ENCODE measurements at places on chromosomes 12 and 14.
A peak's percentile ranks its signal among the peaks of the same experiment; 100 is the strongest.

- DNase-seq = no peak
These were observed 47.3 kb downstream of the PRKAB1 start for GRCh38 chr12:119715268-119715620.

DNA sequence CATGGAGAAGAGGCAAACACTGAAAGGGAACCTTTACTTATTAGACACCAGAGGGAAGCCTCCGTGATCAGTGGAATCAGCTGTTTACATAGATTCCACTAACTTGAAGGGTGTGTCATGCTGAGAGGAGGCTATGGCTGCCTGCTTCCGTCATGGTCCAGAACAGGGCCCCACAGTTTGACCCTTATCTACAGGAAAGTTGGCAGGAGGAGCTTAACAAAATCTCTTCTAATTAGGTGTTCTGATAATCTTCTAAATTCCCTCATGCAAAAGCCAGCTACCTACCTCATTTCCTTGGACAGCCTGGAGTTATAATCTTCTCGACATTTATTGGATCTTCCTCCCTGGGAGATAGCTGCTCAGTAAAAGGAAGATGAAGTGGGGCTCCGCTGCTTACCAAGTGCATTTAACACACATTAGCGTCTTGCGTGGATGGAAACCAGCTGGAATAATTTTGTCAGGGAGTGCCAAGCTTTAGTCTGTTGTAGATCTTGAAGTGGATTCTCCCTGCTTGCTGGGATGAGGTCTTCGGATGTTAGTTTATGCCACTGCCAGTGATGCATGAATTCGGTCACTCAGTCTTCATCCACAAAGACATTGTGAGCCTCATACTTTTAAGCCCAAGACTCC lies 171.0 kb downstream of the PAH start:
- no peak for DNase-seq

DNA sequence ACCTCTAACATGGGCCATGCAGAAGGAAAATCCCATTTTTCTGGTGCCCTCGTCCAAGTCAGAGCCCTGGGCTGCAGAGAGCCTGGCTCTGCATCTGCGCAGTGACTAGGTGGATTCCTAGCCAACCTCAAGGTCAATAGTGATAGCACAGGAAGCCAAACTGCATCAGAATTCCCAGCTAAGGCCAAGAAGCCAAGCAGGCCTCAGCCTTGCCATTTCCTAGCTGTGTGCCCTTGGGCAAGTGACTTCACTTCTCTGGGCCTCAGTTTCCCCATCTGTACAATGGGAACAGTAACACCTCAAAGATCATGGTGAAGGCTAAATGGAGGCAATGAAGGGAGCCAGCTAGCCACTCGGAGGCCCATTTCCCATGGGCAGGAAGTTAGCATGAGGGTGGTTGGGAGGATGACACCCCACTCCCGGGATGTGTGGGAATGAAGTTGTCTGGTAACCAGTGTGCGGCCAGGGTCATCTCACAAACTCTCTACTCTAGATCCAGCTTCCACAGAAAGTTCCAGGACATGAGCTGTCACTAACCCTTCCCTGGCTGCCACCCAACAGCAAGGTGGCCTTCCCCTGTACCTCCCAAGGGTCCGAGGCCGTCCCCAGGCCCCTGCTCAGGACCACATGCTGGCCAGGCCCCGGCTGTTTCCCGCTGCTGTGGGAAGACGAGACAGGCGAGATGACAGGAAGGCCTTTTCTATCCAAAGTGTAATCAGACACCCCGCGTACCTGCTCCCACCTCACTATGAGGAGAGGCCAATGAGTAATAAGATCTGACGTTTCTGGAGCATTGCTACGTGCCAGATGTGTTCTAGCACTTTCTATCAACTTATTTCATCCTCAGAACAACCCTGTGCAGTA lies 125.7 kb downstream of the SCARB1 start:
- no peak for DNase-seq

- DNase-seq = no peak
These were observed 114.0 kb upstream of the KRAS start for GRCh38 chr12:25364529-25365339.

GRCh38 chr14:35682802-35683201 lies 126.3 kb downstream of the RALGAPA1 start:
- DNase-seq = no peak

GRCh38 chr12:78036874-78037273 lies 206.2 kb downstream of the NAV3 start:
- DNase-seq = no peak

DNA sequence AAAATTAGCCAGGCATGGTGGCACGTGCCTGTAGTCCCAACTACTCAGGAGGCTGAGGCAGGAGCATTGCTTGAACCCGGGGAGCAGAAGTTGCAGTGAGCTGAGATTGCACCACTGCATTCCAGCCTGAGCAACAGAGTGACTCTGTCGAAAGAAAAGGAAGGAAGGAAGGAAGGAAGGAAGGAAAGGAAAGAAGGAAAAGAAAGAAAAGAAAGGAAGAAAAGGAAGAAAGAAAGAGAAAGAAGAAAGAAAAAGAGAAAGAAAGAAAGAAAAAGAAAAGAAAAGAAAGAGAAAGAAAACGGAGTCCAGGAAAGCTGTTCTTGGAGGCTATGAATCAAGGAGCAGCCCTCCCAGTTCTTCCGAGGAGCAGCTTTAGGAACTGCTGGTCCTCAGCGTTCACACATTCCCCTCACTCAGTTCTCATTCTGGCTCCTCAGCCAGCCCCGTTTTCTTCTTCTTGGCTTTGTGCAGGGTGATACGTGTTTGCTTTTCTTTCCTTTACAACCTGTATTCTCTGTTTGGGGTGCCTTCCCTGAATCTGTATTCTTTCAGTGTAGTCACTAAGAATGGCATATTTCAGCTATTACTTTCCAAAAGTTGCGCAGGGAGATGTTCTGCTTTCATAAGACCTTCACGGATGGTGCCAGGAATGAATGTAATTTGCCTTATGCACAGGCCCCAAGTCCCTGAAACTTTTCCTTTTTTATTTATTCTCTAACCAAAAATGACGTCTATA lies 12.2 kb downstream of the FBXL14 start:
- DNase-seq = no peak

DNA sequence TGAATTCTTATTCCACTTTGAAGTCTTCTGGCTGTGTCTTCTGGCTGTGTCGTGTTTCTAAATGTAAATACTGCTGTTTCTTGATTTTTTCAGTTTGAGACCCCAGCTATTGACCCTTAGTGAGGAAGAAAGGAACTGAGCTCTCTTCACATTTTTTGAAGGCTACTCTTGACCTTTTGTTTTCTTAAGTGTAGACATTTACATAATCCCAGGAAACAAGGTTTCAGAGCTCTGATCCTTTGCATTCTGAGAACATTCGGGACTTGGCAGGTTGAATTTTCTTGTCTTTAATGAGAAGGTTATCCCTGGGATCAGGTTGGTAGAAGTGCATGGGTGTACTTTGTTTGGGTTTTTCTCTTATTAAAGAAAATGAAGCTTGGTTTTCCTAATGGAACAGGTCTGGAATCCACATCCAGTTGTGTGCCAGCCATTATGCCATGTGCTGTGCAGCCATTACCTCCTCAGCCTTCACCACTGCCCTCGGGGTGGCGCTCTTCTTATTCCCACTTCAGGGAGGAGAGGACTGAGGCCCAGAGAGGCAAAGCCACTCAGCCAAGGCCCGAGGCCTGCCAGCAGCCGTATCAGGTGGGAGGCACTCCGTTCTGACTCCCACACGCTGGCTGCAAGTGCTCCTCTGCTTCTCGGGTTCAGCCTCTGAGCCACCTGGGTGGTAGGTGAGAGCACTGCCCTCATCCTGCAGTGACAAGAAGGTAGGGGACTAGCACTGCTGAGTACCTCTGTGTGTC lies 120.9 kb downstream of the BEGAIN start:
- no peak for DNase-seq

- no peak for DNase-seq
These were observed 353 bp downstream of the BAG5 start for GRCh38 chr14:103562179-103562428.

- DNase-seq = no peak
These were observed 1.6 kb downstream of the NXPH4 start for GRCh38 chr12:57218030-57218853.

- DNase-seq = no peak
These were observed 33.7 kb upstream of the NUBPL start for GRCh38 chr14:31527546-31527945.

DNA sequence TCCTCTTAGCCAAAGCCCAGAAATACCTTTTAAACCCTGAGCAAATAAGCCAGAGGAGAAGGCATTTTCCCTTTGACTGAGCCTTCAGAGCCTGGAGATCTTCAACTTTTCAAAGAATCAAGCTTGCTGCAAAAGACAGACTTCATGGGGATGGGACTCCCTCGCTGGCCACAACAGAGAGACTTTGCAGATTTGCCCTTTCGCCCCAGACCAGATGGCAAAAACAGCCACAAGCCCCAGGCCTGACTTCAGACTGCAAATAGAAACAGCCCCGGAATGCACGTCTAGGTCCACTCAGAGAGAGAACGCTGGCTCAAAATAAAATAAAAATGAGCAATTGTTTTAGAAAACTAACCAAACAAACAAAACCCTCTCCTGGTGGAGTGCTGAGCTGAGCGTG lies 114.6 kb upstream of the MED13L start:
- DNase-seq = no peak

DNA sequence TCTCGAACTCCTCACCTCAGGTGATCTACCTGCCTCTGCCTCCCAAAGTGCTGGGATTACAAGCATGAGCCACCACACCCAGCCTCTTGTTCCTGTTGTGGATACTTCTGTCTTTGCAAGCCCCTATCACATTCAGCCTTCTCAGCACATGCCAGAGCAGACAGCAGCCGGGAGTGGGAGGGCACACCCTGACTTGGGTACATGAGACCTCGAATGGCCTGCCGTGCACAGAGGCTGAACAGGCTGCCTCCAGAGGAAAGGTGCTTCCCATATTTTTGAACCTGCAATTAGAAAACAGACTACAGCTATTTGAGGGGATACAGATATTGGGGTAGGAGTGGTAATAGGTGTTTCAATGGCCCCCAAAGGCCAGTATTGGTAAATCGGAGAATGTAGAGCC lies 307.3 kb upstream of the DIO3 start:
- DNase-seq = no peak

GRCh38 chr12:111428728-111429175 lies 23.0 kb downstream of the SH2B3 start:
- no peak for DNase-seq

GRCh38 chr12:32366714-32367113 lies 32.6 kb upstream of the FGD4 start:
- no peak for DNase-seq

GRCh38 chr12:50745861-50746260 lies 18.0 kb upstream of the ATF1 start:
- DNase-seq = no peak

DNA sequence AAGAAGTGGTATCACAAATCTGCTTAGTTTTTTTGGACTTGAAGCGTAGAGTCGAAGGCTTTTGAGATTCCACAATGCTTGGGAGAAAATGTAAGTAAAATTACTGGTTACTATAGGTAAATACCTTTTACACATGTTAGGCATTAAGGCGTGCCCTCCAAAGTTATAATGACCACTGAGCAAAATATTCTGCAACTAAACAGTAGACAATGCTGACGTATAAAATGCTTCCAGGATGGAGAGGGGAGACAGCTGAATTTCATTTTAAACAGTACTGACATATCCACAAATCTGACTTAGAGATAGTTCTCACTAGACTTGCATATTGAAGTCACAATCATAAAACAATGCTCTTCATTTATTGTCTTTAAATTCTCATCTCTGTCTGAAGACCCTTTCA lies 144.5 kb upstream of the DCN start:
- peak; percentile 57 for DNase-seq

DNA sequence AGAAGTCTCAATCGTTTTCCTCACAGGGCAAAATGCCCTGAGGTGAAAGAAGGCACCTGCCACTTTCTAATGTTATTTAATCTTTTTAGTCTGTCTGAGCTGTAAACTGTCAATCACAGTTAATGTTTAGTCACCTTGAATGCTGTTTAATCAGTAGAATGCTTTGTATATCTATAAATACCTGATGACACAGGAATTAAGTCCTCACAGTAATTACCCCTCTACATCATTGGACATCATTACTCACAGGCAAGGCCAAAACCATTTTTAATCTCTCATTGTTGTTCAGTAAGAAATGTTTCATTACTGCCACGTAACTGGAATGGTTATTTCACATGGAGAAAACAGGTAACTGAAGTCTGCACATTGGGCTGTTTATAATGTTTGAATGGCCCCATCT lies 178.8 kb downstream of the EXOC5 start:
- DNase-seq = no peak

GRCh38 chr12:6033546-6033945 lies 88.5 kb upstream of the ANO2 start:
- DNase-seq = no peak

Data from fibroblast of skin of left quadriceps (primary cell).